ENCODE measurements at places on chromosomes 7 and 10.
A peak's percentile ranks its signal among the peaks of the same experiment; 100 is the strongest.

- DNase-seq = no peak
Observed at GRCh38 chr7:46109437-46109836, 188.4 kb upstream of the IGFBP3 start.

DNA sequence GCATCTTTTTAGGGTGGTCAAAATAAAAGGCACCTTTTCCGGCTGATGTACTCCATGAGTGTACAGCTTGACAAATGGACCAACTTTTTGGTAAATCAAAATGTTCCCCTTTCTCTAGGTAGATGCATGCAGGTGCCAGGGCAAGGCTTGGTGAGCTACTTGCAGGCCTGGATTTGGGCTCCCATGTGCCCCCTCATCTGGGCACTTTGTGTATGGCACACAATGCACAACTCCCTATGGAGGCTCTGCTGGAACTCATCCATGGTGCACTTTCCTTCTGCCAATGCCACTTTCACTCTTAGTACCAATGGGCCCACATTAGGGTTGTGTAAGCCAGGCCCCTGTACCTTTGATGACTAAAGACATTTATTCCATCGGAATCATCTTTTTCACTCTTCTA lies 300.8 kb downstream of the SDHAF3 start:
- DNase-seq = no peak

- no peak for DNase-seq
Observed at GRCh38 chr7:139702313-139702731, 75.5 kb downstream of the HIPK2 start.

GRCh38 chr7:137820677-137821420 lies 25.9 kb downstream of the DGKI start:
- DNase-seq = peak; percentile 28

DNA sequence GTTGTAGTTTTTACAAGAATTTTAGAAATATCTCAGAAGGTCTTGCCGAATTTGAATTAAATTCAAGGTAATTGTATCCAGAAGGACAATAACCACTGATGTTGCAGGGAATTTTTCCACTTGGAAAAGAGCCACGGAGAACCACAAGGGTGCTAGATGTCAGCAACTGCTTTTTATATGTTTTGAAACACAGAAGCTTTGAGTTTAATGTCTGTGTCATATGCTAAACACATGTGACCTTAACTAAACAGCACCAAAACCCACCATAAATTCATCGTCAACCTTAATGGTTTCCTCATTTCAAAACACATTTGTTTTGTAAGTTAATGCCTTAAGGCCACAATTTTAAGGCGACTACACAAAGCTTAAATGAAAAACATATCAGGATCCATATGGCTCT lies 106.9 kb downstream of the COL28A1 start:
- no peak for DNase-seq

- DNase-seq = no peak
Observed at GRCh38 chr7:151024435-151025056, at the start of gene ATG9B. TSS of gene ATG9B (minus strand) at chr7:151024494. CDS start at chr7:151024423, 71 bp downstream.

GRCh38 chr10:35606430-35606829 lies 1.3 kb downstream of the GJD4 start:
- no peak for DNase-seq

DNA sequence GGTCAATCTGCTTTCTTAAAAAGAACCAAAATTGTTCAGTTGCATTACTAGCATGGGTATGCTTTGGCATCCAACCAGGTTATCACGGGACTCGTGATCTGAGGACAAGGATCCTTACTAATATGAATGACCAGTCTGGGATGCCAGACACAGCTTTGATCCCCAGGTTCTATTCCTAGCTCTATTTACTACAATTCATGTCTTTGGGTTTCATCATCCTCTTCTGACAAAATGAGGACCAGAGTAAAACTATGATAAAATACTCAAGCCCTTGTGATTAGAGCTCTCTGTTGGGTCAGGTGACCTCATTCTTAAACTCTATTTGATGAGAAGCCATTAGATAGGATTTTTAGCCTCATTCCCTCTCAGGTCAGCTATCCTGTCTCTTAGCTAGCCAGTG lies 119.8 kb downstream of the SLC25A13 start:
- no peak for DNase-seq

- DNase-seq = no peak
Observed at GRCh38 chr7:27146491-27147198, 929 bp downstream of the HOXA6 start.

- DNase-seq = no peak
Observed at GRCh38 chr10:19833170-19833824, 17.1 kb downstream of the PLXDC2 start.

- peak; percentile 61 for DNase-seq
Observed at GRCh38 chr10:7908541-7909210, 90.4 kb downstream of the TAF3 start.

- no peak for DNase-seq
Observed at GRCh38 chr10:129741978-129742741, 221.9 kb downstream of the EBF3 start.

DNA sequence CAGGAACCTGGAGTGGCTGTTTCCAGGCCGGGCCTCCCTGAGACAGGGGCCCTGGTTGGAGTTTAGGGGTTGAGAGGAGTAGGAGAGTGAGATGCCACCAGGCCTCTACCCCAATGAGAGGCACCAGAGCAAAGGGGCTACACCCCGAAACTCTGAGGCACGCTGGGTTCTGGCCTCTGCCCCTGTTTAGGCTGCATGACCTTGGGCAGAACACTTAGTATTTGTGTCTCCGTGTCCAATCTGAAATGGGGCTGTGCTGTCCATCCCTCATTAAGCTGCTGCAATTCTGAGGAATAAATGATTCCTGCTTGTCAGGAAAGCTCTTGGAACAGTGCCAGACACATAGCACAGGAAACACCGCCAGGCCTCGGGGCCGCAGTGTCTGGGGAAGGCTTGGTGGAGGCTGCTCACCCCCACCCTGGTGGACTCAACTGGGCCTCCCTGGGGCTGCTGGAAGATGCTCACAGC lies 40.5 kb upstream of the SAMD8 start:
- DNase-seq = no peak

DNA sequence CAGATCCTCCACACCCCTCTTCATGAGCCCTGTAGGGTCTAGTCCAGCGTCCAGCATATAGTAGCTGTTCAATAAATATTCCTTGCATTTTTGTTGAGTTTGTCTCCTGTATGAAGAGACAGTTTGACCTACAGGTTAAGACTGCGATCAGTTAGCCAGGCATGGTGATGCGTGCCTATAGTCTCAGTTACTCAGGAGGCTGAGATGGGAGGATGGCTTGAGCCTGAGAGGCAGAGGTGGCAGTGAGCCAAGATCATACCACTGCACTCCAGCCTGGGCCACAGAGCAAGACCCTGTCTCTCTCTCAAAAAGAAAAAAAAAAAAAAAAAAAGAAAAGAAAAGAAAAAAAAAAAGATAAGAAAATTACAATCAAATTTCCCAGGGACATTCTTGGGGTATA lies 5.1 kb upstream of the CUEDC2 start:
- DNase-seq = no peak

GRCh38 chr7:14292737-14293136 lies 303.3 kb upstream of the ETV1 start:
- DNase-seq = no peak

DNA sequence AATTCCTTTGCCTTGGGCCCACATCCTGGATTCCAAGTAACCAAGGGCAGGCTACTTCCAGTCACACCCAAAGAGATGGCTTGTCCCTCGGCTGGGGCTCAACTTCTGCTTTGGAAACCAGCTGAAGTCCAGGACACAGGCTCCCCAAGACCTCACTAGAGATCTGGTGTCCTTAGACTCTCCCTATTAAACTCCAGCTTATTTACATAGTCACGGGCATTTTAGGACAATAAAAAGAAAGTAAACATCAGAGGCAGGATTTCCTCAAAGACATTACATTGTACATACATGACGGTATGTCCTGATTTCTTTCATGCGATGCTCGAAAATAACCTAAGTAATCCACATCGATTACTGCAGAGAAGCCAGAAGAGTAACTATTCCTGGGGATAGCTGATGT lies 461.5 kb upstream of the C7orf33 start:
- DNase-seq = no peak

DNA sequence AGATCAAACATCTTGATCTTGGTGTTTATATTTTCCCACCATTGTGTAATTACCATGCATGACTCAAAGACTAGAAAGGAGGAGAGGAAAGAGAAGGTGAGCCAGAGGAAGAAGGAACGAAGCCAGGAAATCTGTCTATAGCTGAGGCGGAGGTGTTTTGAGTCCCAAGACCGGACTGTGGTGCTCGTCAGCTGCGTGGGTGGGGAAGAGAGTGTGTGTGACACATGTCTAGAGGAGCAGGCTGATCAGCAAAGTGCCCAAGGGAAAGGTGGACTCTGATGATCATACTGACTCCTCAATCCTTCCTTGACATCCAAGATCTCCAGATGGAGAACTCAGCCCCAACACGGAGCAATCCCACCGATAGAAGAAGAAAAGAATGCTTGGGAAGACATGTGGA lies 189.5 kb upstream of the MINDY3 start:
- no peak for DNase-seq

- no peak for DNase-seq
Observed at GRCh38 chr7:70717553-70718329, 414.2 kb upstream of the GALNT17 start.

GRCh38 chr10:100965820-100966219 lies 3.5 kb upstream of the SEMA4G start:
- no peak for DNase-seq

DNA sequence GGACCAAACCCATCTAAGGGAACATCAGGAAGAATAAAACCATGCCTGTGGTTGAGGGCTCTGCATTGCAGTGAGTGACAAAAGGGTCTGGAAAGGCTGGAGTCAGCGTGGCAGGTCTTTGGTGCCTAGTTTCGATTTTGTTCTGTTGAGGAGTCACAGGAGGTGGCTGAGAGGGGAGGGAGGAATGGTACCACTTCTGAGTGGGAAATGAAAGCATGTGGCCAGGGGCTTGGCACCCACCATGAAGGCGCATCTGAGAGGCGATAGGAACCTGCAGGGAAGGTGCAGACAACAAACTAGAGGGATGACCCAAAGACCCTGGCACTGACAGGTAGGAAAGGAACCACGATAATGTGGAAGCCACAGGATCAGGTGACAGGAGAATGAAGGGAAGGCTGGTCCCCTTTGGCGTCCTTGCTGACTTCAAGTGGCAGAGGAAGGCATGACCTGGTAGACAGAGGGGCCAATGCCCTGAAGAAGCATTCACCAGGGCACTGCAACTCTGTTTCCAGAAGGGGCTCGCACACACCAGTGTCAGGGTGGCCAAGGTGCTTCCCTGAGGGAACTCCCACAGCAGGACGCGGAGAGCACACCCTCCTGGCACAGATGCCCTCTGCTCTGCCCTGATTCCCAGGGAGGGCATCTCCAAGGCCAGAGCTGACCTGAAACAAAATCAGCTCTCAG lies 41.7 kb downstream of the HIPK2 start:
- no peak for DNase-seq

- no peak for DNase-seq
Observed at GRCh38 chr7:104900525-104901239, 113.3 kb upstream of the KMT2E start.

DNA sequence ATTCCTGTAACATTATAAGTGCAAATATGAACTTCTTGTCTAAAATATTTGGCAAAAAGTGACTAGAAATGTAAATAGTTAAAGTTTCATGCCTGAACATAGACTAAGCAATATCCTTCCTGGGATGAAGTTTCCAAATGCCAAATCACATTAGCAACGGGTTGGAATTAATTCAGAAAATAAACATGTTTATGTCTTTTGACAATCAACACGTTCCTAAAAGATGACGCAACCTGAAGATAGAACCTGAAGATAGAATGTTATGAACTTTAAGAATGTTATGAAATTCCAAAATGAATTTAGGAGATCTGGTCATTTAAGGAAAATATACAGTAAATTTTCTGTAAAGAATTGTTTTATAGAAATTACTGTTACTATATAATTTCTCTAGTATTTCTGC lies 9.2 kb downstream of the LAMB4 start:
- no peak for DNase-seq

DNA sequence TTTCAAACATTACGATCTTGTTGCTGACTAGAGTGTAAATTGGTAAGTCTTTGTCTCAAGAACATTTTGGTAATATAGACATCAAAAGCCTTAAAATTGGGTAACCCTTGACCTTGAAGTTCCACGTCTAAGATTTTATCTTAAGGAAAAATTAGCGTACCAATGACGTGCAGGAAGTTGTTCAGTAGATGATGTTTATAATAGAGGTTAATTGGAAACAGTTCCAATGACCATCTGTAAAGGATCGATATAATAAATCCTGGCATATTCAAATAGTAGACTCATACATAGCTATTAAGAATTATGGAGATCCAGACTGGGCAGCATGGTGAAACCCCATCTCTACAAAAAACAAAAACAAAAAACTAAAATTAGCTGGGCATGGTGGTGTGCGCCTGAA lies 20.5 kb downstream of the GRK5 start:
- DNase-seq = no peak

DNA sequence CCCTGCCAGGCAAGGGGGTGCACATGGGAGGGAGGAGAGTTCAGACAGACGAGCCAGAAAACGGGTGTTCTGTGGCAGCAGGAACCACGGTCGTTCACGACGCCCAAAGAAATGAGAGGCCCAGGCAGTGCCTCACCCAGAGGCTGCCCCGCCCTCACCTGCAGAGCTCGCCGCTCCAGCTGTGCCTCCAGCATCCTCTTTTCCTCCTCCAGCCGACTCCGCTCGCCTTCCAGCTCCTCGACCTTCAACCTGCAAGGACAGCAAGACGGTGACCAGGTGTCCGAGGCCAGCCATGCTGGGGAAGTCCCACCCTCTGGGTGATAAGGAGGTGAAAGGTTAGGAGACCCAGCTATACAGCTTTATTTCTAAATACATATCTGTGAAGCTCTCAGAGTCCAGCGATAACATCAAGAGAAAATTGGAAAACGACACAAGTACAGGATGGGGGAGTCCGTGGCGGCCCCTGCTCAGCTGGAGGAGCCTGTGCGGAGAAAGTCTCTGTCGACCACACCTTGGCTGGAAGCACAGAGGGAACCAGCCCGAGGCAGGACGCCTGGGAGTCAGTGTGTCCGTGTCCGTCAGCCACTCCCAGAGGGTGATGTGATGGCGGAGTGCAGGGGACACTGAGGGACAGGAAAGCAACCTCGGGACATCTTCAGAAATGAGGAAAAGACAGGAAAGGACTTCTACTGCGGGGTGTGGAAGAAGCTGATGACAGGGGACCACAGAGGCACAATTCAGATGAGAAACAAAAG lies 275.1 kb downstream of the MAD1L1 start:
- no peak for DNase-seq

- DNase-seq = no peak
Observed at GRCh38 chr7:69192134-69192533, 406.1 kb upstream of the AUTS2 start.

GRCh38 chr10:132107949-132108877 lies 42.5 kb downstream of the JAKMIP3 start:
- DNase-seq = no peak

DNA sequence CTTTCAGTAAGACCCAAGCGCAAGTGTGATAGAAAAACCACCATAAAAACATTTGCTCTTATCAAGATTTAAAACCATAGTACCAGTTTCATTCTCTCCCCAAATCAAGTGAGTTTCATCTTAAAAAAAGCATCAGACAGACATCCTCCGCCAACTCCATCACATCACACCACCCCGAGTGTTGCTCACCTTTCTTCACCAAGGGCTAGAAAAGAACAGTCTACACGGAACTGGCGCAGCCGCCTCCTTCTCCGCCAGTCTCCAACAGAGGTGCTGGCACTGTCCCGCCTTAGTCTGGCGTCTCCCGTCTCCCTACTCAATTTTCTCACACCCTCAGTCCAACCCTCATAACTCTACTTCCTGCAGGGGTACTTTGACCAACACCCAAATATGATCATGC lies 46.9 kb upstream of the WIPI2 start:
- DNase-seq = no peak
